Left ventricle myocardium superior (tissue), 1 donor: ENCODE measurements at places on chromosomes 2 and 18. TPM values are rescaled to one million over a fixed set of nuclear protein-coding genes. Genes with fewer than 3 reads are reported as not detected.

DNA sequence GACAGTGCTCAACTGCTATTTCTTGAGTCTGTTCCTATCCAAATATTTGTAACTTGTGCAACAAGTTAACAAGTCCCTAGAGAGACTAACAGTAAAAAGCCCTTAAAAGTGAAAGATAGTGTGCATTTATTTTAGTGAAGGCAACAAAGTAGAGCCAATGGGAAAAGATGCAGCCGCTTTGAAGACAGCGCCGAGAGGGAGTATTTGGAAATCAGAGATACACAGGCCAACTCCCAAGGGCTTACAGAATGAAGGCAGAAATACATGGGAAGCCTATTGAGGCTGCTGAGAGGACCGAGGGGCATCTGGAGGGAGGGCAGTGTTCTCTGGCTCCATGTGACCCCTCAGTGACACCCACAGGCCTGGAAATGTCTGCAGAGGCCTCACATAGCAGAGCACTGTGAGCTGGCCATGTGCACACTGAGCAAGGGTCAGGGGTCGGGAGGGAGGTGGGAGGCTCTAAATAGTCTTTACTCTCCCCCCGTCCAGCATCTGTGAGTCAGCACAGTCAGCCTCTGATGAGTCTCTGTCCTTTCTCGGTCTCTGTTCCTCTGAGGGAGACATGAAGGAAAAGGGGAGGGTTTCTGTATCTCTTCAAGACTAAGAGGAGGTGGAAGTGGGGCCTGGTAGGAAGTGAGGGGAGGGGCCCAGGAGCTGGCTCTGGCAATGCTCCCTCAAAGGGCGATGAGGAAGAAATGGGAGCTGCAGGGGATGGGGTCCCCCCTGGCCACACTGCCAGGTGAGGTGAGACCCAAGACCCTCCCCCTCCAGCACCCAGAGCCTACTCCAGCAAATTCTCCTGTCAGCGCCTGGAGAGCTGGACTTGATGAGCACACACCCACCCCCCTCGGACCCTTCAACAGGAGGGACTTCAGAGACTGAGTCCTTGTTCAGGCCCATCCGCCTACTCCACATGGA is 133.6 kb downstream of the SP3 start:
- peak; percentile 74 for DNase-seq

DNA sequence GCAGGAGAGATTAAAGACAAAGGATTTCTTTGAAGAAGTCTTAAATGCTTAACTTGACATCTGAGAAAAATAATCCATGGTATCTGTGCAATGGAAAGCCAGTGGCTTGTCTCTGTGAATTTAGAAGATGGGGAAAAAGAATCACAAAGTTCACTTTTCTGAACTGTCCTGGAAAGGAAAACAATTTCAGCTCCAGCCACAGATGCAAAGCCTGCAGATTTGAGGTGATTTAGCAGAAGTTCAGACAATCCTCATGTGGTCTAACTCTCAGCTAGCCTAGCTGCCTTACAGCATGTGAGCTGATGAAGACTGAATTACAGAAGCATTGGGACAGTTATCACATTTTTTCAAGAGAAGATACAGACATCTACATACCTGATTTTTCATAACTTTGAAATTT is 126.7 kb upstream of the ITGB6 start:
- no peak for DNase-seq

GRCh38 chr2:233053928-233054784 is 6.0 kb upstream of the INPP5D start:
- peak; percentile 77 for DNase-seq

DNA sequence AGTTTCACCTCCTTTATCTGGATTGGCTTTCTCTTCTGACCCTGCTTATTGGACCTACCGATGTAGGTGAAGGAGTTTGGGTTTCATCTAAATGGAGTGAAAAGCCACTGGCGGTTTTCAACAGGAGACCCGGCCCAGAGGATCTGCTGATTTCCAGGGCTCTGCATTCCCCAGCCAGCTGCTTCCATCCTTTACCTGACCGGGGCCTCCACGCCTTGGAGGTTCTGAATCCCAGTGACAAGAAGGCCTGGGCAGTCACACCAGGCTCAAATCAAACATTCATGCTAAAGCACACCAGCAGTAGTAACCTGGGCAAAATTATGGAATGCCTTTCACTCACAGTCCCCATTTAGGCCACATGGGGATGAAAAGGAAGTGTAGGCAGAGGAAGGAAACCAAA is 30.0 kb upstream of the RTTN start:
- no peak for DNase-seq

- DNase-seq = no peak
These were observed 106.1 kb downstream of the TXNL1 start for GRCh38 chr18:56532176-56532840.

GRCh38 chr2:241068136-241068941 is 33.7 kb downstream of the MTERF4 start:
- DNase-seq = no peak

DNA sequence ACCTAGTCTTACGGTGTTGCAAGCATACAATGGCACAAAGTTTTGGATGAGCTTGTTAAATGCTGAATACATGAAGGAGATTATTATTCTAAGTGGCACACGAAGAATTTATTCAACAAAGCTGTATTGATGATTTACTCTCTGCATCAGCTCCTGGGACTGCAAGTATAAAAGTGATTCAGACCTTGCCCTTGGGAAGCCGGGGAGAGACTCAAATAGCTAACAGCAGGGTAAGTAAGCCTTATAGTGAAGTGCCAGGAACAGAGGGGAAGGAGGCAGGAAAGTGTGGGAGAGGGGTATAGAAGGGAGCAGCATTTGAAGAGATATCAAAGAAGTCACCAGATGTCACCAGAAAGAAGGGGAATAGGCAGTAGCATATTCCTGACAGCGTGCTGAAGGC is 115.4 kb downstream of the MCFD2 start:
- DNase-seq = no peak

DNA sequence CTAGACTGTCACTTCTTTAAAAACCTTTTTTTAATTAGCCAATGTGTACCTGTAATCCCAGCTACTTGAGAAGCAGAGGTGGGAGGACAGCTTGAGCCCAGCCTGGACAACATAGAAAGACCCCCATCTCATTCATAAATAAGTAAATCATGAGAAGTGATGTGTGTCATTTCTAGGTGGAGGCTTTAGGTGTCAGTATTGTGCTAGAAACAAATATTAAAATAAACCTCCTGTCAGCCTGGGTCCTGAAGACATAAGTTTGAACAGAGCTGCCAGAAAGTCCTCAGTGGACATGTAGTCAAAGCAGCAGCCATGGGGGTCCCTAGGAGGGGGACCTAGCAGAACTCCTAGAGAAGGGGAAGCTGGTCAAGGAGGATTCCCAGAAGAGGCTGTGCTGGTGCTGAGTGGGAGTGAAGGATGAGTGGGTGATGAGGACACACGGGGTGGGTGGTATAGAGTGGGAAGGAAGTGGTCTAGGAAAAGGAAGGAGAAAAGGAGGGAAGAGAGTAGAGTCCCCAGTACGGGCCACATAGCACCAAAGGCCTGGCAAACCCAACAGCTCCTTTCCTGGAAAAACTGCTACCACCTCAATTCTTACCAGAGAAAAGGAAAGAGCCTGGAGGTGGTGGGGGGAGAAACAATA is 316.6 kb upstream of the NCKAP5 start:
- DNase-seq = no peak

- no peak for DNase-seq
These were observed 114.3 kb downstream of the NXPH2 start for GRCh38 chr2:138665937-138666336.

- DNase-seq = no peak
These were observed 129.1 kb downstream of the TSN start for GRCh38 chr2:121884511-121884921.

- peak; percentile 83 for DNase-seq
These were observed 446 bp upstream of the EFHD1 start for GRCh38 chr2:232632904-232633412.

- DNase-seq = peak; percentile 76
These were observed 71.9 kb downstream of the ALPK2 start for GRCh38 chr18:58557008-58557435.

- DNase-seq = no peak
These were observed 50.2 kb downstream of the UNC80 start for GRCh38 chr2:209821806-209822205.

- no peak for DNase-seq
These were observed 49.0 kb downstream of the SDC1 start for GRCh38 chr2:20175931-20176330.

DNA sequence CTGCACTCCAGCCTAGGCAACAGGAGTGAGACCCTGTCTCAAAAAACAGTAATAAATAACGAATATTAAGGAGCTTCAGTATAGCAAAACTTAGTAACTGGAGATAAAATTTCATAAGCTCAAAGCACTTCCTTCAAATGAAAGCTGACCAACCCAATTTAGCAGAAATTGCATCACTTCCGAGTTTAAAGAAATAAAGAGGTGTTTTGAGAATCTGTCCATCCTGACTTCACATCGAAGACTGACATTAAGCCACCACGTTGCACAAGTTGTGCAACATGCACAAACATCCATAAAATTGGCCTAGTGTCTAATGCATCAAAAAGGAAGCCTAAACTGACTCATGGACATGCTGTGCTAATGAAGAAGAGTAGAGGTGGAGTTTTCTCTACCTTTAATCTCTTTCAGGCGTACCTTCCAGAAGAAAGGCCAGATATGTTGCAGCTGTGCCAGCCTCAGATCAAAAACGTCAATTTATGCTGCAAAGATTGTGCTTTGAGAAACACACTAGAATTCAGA is 7.7 kb upstream of the DSG3 start:
- DNase-seq = no peak

DNA sequence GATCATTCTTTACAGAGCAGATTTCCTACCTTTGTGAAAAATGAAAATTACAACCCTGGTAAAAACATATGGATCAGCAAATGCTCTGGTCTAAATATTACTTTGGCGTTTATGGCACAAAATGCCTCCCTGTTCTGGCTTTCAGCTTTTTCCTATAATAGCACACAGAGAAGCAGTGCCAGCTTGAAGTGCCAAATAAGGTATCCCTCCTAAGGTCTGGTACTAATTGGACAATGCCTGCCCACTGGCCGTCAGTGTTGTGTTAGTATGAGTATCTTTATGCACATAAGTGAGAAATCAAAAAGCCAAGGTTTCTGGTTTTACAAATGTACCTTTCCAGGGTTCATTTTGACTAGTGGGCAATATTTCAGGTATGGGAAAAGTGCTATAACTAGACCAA is 1293.7 kb upstream of the FAM98A start:
- DNase-seq = no peak

DNA sequence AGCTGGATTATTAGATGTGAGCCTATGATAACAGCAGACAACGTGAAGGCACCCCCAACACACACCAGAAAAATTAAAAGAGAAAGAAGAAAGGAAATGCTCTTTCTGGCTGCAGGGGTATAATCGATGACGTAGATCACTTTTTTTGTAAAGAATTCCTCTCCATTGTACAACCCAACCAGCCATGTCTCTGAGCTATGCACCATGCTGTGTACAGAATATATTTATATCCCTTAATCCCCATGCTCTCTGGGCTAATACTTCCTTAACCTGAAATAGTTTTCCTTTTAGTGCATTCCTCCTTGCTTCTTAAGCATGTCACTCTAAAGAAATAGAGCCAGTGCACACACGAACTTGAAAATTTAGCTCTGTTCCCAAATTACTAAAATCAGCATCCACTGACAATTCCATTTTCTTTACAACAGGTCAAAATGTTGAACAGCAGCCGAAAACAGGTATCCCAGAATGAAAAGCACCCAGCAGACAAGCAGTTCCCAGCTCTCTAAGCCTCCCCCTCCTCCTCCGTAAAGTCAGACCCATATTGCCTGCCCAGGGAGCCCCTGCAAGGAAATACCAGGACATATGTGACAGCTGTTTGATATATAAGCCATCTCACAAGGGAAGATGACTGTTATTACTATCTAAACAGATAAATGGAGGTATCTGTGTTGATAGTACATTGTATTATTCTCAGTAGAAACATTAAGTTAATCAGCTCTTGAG is 247.4 kb upstream of the RAB6C start:
- no peak for DNase-seq

GRCh38 chr2:71700658-71701397 is 247.5 kb downstream of the DYSF start:
- peak; percentile 90 for DNase-seq

DNA sequence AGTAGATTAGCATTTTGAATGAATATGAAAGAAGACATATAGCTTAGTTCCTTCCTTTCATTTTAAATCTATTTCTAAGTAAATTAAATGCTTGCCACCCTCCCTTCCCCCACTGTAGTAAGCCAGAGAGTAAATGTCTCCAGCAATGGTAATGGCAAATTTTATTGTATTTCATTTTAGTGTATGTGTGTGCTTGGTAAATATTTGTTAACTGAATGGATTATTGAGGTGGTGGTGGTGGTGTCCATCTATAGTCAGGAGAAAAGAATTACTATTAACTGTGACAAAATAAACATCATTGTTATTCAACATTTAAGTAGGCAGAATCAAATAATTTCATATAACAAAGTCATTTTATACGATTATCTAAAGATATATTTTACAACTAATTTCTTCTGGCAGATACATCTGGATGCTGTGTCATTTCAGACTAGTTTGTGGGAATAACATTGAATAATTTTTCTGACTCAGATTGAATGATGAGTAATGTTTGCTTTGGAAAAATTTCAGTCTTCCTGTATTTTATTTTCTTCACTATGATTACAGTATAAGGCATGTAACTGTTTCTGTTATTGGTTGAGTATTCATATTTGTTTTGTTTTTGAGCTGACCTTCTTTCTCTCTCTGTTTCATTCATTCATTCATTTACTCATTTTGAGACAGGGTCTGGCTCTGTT is 18.3 kb downstream of the ASXL3 start:
- no peak for DNase-seq

GRCh38 chr2:133092571-133092970 is 422.6 kb upstream of the LYPD1 start:
- DNase-seq = no peak

- DNase-seq = peak; percentile 84
These were observed 258.3 kb downstream of the SS18 start for GRCh38 chr18:25832001-25832604.

DNA sequence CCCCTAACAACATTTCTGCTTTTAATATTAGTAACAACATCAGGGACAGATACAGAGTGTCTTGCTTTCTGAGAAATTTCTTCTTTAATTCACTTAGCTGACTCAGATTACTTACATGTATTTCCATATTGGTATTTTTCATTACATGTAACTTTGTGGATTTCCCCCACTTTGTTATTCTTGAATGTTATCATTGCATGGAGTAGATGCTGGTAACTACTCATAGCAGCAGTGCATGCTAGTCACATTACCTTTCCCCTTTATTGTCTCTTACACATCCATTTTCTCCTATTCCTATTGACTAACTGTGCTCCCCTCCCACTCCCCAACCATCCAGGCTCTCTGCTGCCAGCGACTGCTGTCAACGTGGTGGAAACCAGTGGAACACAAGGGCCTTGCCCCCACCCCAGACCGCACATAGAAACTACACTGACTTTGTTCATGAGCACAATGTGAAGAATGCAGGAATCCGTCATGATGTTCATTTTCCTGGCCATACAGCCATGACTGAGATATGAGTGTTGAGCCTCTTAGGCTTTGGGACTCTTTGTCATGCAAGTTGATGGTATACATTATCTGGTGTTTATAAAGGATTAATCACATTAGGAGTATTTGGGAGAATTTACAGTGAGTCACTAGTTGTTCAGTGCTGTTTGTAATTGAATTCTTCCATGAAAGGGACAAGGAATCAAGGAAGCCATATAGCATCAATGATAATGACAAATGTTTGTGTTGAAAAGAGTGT is 91.0 kb downstream of the EPB41L5 start:
- DNase-seq = no peak

ADAM23 gene
- 68.8 TPM for total RNA-seq

SMAD7 gene
- total RNA-seq = 13.8 TPM

PRSS56 gene
- total RNA-seq = 0.15 TPM

IL1RN gene
- 0.57 TPM for total RNA-seq

VWC2L gene
- not detected for total RNA-seq

PASK gene
- 3.4 TPM for total RNA-seq

SKOR2 gene
- total RNA-seq = not detected

PGAP1 gene
- 6.5 TPM for total RNA-seq

TMEM169 gene
- total RNA-seq = 0.15 TPM

GAREM1 gene
- 20.8 TPM for total RNA-seq
